ENCODE measurements at places on chromosomes 3 and 15.

- no peak for DNase-seq
These were observed 183.4 kb downstream of the OR4M2 start for GRCh38 chr15:22263738-22264137.

GRCh38 chr15:33309602-33310276 lies 1.0 kb upstream of the RYR3 start:
- DNase-seq = no peak

DNA sequence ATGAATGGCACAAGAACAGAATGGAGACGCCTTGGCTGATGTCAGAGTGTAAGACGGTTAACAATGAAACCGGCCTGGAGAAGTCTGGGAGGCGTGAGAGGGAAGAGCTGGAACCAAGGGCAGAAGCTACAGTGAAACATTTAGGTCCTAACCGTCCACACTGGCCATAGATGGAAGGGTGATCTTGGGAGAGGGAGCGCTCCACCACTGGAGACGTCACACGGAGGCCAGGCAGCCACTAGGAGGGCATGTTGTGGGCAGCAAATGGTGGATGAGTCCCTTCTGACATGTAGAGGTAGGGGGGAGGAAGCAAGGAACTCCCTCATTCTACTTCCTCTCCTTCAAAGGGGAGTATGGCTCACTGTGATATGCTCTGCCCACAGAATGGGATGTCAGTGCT lies 23.8 kb downstream of the FEM1B start:
- no peak for DNase-seq

GRCh38 chr15:93826293-93826692 lies 405.1 kb upstream of the MCTP2 start:
- no peak for DNase-seq

- no peak for DNase-seq
These were observed 8.5 kb downstream of the ADAM10 start for GRCh38 chr15:58741032-58741431.

DNA sequence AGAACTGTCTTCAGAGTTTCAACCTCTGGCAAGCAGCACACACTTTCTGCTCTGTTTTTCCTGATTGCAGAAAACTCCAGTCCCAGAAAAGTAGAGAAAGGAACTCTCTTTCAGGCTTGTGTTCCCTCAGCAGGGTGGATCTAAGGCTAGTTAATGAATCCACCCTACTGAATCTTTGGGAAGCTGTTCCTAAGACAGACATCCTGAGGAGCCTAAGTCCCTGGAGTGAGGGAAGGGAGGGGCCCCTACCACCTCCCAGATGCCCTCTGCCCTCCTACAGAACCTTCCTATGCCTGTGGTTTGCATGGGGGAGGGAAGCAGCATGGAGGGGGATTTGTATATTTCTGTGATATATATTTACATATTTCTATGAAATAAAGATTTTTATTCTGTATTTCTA lies 124.4 kb downstream of the ANO10 start:
- DNase-seq = no peak

DNA sequence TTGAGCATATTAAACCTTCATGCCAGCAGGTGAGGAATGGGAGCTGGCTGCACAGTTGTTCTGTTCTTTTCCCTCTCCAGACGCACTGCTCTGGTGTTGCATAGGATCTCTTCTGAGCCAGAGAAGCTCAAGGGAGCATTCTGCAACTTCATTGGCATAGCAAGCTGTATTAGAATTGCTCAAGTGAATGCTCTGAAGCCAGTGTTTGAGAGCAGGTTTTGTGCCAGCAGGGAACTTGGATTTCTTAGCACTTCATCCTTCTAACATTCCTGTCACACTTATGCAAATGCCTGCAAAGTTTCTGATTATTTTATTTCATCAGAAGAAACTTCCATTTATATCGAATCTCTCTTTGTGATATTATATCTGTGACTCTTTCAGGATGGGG lies 366.6 kb downstream of the AGBL1 start:
- no peak for DNase-seq

DNA sequence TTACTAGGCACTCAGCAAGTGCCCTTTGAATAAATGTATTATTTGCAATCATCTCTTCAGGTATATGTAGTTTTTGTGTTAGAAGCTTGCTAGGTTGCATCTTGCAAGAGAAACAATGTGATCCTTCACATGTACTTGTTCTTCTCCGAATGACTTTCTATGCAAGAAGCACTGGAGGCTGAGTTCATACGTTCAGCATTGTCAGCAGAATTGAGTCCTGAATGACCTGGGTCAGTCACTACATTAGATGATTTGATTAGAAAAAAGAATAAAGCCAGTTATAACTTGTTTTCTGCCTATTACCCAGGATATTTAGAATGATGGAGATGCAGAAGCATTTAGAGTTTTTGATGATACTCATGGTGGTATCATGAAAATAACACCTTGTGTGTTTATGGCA lies 479.1 kb upstream of the TPRG1 start:
- no peak for DNase-seq

DNA sequence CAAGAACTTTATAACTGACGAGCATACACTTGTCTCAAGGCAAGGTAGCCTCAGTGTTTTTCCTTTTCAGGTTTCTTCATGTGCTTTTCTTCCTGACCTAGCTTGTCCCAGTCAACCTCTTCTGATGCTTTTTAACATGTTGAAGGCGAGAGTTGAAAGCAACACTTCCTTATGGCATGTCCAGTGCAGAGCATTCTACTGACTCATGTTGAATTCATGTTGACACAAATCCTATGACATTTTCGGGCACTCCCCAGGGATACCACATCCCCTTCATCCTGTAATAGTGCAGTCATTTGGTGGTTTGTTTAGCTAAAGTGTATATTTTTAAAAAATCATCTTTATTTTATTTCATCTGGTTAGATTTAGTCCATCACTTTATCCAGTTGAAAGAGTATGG lies 75.9 kb upstream of the CBLB start:
- no peak for DNase-seq

GRCh38 chr3:58411851-58412830 lies 21.5 kb downstream of the PDHB start:
- DNase-seq = no peak

GRCh38 chr15:58065445-58066041 lies at the start of gene ALDH1A2:
ALDH1A2 (minus strand) TSS chr15:58065711; CDS start chr15:58065650, 61 bp downstream.
- no peak for DNase-seq

DNA sequence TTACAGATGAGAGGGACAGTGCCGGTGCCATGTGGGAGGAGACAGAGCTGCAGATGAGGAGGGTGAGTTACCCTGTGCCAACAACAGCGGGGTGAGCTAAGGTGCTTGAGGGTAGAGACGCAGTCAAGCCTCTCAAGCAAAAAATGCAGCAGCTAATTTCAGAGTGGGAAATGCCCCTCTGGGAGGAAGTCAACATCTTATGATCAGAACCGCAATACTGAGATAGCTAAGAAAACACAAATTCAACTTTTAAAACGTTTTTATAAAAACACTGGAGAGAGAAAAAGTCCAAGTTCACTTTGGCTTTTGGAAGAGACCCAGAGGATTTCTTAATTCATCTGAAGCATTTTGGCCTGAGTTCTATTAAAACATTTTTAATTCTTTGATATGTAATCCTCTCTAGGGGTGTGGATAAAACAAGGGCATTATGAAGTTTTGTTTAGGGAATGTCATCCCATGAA lies 319.2 kb downstream of the SLC9A9 start:
- no peak for DNase-seq

DNA sequence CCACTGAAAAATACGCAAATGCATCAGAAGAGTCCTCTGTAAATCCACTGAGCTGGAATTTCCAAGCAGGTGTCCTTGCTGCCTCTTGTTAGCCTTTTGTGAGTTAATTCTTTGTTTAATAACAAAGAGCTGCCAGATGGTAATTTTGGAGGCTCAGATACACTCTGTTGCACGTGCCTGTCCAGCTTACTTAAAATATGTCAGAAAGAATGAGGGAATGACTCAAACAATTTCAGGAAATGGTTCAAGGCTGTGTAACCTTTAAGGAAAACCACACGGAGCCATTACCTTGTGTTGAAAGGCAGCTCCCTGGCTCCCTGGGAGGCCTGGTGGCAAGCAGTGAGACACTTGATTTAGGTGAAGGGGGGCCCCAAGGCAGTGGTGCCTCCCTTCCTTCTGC lies 302.2 kb upstream of the CTDSPL start:
- no peak for DNase-seq

- DNase-seq = no peak
These were observed 86.6 kb downstream of the CHRD start for GRCh38 chr3:184466413-184466960.
